ENCODE measurements at places on chromosomes 5 and 9.

- DNase-seq = no peak
Observed at GRCh38 chr9:76077537-76077936, 187.1 kb downstream of the PCSK5 start.

DNA sequence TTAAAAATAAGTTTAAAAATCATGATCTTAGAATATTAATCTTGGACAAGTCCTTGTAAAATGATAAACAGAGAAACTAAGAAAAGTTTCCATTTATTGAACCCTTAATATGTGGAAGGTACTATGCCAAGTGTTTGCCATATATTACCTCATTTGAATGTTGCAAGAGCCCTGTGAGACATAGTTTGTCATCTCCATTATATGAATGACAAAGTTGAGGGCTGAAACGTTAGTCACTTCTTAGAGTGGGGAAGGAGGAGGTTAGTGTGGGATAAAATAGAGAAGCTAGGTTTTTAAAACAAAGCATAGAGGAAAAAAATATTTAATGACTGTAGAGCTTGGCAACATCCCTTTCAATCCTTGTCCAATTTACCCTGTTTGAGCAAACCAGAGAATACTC is 2.0 kb downstream of the TNC start:
- no peak for DNase-seq

- DNase-seq = no peak
Observed at GRCh38 chr5:143775258-143775657, 36.7 kb upstream of the HMHB1 start.

GRCh38 chr5:156008844-156009243 is 318.1 kb upstream of the SGCD start:
- no peak for DNase-seq

- DNase-seq = no peak
Observed at GRCh38 chr5:152900332-152900731, 495.3 kb upstream of the NMUR2 start.

DNA sequence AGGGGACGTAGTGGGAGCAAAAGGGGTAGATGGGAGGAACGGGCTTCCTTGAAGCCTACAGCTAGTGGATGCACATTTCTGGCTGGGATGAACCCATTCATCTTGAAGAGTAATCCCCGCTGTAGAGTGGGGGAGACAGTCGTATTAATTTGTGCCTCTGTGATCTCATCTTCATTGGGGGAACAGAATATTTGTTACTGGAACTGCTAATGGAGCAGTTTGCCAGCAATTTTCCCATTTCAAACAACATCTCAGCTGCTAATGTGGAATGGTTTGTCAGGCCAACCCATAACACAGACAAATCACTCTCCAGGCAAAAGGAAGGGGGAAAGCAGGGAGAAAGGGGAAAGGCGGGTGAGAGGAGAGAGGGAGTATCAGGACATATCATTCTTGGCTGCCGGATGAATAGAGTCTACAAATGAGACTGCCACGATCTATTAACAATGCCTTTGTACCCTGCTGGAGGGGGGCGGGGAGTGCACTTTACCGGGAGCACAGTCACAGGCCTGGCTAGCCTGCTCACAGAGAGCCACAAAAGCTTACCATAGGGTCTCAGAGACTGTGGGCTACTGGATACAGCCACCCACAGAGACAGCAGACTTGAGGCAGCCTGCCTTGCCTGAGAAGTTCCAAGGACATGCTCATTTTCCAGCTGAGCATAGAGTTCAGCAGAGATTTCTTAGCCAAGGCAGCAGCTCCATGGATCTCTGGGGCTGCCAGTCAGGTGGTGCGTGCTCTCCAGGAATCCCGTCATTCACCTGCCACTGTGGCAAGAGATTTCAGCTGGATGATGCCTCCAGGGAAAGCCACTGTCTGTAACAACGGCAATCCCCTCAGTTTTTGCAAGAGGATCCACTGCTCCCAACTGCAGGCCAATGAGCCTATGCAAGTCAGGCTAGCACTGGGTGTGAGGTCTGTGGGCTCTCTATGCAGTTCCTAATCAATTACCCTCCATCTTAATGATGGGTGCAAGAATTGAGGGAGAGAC is 217.7 kb upstream of the PANK3 start:
- DNase-seq = no peak

DNA sequence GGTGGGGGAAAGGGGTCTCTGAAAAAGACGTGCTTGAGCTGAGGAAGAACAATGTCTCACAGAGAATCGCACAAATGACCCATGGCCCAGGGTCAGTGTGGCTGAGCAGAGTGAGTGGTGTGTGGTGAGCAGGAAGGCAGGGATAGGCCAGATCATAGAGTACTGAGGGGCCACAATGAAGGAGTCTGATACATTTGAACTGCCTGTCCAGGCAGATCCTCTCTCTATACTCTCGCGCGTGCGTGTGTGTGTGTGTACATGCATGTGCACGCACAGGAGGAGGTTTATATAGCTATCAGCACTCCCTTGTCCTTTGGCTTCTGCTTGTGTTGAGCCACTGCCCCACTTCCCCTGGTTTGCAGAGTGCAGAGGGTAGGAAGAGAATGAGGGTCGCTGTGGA is 294.0 kb downstream of the ZNF608 start:
- no peak for DNase-seq

GRCh38 chr9:108469654-108470053 is 386.1 kb downstream of the ACTL7B start:
- DNase-seq = no peak

- no peak for DNase-seq
Observed at GRCh38 chr5:79112703-79113058, 1.1 kb downstream of the BHMT start.
